ENCODE measurements at places on chromosomes 4 and X.
A peak's percentile ranks its signal among the peaks of the same experiment; 100 is the strongest.

- DNase-seq, result no peak
Measured at GRCh38 chr4:145538596-145538995, 56.9 kb downstream of the SMAD1 start.

DNA sequence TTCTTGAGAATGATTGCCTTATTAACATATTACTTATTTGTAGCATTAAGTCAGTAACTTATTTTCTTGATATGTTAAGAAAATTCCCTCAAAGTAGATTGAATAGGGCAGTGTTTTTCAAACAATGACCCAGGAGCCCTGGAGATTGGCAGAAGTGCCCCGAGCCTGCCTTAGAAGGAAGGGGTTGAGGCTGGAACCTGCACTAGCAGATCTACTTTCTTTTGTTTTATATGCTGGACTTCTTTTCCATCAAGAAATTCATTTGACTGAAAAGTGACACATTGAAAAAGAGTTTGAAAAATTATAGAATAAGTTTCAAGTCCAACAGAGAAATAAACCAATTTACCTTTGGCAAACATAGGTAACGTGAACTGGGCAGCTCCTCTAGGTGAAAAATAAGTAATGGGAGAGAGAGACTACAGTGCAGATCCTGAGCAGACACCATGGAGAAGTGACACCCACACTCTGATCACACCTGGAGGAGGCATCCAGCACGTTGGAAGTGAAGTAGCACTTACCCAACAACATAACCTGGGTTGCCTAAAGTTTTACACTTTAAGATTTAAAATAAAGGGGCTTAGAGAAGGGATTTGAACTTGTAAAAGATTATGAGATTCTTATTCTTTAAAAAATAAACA, 18.6 kb downstream of the ARSJ start:
- no peak for DNase-seq

DNA sequence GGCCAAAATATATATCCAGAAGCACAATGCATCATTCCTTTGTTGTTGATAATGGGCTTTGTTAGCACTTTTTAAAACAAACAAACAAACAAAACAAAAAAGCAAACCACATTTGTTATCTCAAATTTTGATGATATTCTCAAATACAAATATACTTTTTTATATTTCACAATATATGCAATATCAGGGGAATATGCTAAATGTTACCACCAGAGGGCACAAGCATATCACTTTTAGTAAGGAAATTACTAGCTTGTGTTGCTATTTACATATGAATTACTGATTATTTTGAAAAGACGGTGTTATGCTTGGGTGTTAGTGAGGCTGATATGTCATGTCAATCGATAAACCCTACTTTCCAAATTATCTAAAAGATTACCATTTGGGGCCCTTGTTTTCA, 29.1 kb downstream of the RIPPLY1 start:
- no peak for DNase-seq

DNA sequence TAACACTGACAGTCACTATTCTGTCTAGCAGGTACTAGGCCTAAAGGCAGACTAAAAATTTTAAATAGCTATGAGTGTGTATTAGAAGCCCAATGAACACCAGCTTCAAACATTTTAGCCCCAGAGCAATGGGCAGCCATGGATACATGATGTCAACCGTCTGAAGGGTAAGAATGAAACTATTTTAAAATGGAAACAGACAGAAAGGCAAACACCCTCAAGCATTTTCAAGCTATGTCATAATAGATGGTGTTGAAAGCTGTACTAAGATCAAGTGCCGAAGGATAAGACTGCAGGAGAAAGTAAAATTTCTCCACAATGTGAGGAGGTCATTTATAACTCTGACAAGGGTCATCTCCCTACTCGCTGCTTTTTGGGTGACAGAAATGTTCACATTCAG, 225.0 kb downstream of the COL25A1 start:
- DNase-seq, result no peak

DNA sequence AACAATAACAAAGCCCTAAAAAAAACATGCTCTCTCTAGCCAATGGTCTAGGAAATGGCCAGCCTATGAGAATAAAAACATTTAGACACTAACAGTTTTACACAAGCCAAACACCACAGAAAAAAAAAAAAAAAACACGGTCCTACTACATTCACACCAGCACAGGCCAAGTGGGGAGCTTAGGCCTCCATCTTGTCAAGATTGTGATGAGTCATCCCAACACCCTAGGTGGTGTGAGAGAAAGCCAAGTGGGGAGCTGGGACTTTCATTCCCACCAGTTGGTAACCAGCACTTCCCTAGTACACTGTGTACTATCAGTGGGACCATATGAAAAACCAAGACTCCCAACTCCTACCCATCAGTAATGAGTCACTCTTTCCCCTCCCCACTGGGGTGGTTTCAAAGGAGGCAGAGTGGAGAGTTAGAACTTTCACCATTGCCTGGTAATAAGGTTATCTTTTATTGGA, 95.6 kb downstream of the ADAMTS3 start:
- DNase-seq, result no peak

DNA sequence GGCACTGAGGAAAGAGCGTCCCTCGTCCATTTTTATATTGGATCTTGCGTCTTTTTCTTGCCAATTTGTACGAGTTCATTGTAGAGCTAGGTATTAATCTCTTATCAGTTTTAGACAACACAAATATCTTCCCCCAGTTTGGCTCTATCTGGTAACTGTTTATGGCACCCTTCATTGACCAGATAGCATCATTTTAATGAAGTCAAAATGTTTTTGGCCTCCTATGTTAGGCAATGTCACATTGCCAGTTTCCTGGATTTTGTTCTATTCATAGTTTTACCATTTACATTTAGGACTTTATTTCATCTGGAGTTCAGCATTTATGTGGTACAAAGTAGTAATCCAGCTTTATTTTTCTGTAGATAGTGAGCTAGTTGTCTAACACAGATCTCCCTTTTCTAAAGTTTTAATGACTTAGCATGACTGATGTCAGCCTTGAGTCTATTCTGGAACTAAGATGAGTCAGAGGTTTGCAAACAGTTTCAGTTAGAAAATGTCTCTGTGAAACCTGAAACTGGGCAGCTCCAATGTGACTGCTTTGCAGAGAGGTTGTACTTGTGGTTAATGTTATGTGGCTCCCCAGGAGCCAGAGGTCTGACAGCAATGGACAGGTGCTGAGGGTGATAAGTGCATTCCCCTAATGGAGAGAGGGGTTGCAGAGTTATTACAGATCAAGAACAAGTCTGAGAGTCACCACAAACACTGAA, 5.3 kb upstream of the STBD1 start:
- no peak for DNase-seq

DNA sequence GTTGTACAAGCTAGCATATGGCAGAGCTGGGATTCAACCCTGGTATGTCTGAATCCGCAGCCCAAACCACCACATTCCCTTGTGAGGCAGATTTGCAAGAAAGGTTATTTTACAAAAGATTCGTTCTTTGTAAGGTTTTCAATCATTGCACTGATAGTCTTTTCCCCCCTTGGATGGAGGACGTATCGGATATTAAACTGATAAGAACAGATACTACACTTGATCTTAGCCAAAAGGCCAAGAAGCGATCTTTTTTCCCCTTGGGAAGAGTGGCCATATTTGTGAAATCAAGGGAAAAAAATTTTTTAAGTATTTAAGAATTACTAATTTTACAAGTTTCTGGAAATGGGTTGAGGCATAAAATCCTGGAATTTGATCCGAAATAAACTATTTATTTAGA, 34.4 kb upstream of the MSMO1 start:
- DNase-seq, result no peak

DNA sequence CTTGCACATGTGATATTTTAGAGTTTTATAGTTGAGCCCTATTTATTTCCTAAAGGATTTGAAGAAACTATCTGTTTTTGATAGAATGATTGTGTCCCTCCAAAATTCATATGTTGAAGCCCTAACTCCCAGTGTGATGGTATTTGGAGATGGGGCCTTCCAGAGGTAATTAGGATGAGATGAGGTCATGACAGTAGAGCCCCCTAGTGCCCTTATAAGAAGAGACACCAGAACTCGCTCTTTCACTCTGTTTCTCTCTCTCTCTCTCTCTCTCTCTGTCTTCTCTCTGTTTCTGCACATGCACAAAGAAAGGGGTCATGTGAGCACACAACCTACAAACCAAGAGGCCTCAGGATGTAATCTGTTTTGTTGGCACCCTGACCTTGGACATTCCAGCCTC, 921.9 kb upstream of the DIAPH2 start:
- no peak for DNase-seq

DNA sequence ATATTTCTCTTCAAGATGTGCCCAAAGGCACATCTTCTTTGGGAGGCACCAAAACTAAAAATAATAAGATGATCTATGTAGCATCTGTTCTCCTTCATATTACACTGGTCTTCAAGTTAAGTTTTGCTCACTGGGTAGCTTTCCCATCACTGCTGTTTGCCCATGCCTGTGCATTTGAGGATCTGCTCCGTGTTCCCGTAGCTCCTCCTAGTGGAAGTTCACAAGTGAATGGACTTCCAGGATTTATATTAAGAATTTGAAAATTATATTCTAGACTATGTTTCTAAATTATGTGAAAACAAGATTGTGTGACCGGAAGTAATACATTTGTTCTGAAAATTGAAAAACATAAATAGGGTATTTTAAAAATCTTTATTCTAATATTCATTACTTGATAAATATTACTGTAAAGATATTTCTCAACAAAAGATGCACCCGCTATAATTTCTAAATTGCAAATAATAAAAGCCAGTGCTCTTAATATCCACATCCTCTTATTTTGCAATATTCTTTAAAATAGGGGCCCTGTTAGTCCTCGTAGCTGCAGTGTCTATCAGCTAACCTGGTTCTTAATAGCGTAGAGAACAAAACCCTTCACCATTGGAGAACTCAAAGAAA, 147.7 kb downstream of the RBM46 start:
- no peak for DNase-seq

DNA sequence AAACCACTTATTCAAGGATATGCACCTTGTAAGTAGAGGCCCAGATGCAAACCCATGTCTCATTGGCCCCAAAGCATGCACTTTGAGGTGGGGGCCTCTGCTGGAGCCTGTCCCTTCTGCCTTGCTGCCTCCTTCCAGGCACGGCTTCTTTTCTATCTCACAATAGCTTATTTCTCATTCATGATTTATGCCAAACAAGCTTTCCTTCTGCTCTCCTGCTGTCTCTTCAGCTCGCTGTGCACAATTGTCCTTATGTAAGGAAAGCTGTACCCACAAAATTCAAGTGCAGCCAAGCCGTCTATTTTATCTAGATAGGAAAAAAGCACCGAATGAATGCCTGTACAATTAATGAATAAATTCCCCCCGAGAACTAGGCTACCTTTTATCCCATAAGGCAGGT, 124.8 kb upstream of the PACRGL start:
- DNase-seq, result no peak

GRCh38 chrX:38717871-38718270, 83.4 kb upstream of the MID1IP1 start:
- DNase-seq, result no peak

DNA sequence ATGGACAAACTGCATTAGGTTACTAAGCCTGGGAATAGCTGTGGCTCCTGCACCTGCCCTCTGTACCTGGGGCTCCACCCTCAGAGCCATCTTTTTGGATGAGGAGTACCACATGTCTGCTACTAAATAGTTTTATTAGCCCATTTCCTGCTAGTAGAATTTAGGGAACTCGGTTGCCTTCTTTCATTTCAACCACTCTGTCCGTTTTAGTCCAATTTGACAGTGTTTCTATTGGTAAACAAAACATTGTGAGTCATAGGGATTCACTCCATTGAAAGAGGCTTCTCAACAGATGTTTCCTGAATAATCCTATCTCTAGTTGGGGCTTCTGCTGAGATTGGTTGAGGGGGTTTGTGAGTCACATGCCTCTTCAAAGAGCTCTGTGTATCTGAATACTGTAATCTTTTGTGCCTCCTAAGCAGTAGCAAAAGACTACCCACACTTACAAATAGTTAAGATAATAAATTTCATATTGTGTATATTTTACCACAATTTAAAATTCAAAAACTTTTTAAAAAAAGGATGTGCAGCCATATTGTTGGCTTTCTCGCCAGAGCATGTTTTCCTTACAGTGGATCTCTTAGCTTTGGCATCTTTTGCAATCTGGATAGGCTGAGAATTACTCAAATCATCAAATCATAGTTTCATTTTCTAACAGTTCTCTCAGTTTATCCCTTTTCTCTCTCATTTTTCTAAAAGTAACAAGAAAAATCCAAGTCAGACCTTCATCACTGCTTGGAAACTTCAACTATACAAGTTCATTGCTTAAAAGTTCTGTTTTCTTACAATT, 9.9 kb downstream of the FAM200B start:
- DNase-seq, result no peak

- no peak for DNase-seq
Measured at GRCh38 chrX:49101629-49101984, 21.9 kb upstream of the WDR45 start.

- no peak for DNase-seq
Measured at GRCh38 chrX:10070714-10071436, 85.9 kb upstream of the CLCN4 start.

GRCh38 chr4:42148425-42148824, 4.0 kb downstream of the BEND4 start:
- DNase-seq, result no peak

DNA sequence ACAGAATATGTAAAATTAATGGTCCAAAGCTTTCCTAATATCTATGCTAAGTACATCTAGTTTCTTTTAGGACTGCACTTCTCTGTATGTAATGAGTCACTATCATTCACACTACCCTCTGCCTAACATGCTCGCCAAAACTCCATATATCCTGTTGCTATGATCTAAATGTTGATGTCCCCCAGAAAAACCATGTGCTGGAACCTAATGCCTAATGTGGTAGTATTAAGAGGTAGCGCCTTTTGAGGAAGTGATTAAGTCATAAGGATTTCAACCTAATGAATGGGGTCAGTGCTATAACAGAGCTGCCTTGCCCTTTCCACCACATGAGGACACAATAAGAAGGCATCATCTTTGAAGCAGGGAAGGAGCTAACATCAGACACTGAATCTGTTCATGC, 34.9 kb upstream of the NFKB1 start:
- no peak for DNase-seq

DNA sequence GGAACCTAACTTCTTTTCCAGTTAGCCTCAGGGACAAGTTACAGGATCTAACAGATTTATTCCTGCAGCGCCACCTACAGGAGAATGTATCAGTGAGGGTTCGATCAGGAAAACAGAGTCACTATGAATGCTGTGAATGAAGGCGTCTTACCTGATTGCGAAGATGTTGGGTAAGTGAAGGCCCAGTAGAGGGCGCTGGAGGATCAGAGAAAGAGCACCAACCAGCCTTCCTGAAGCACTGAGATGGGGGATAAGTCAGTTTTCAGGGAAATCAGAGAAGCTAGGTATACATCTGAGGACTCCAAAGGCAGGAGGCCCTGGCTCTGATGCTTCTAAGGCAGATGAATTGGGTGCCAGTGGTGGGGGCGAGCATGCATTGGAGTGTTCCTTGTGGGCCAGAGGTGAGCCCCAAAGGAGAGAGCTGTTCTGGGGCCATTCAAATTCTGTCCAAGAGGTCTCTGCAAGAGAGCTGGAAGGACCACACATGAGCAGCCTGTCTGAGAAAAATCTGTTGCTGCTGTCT, 169.9 kb upstream of the AADAT start:
- peak; percentile 86 for DNase-seq

GRCh38 chr4:41507291-41507947, 30.5 kb upstream of the LIMCH1 start:
- no peak for DNase-seq
